ENCODE measurements at places on chromosomes 7 and 10.

GRCh38 chr10:51301644-51302043 lies 227.4 kb downstream of the PRKG1 start:
- DNase-seq = no peak

GRCh38 chr7:150322114-150322832 lies 882 bp upstream of the LRRC61 start:
- no peak for DNase-seq

- no peak for DNase-seq
Observed at GRCh38 chr10:68073631-68074030, 1.5 kb downstream of the HERC4 start.

- DNase-seq = no peak
Observed at GRCh38 chr7:30470771-30471170, 7.8 kb downstream of the NOD1 start.

- no peak for DNase-seq
Observed at GRCh38 chr10:115882021-115882420, 391.0 kb downstream of the GFRA1 start.

DNA sequence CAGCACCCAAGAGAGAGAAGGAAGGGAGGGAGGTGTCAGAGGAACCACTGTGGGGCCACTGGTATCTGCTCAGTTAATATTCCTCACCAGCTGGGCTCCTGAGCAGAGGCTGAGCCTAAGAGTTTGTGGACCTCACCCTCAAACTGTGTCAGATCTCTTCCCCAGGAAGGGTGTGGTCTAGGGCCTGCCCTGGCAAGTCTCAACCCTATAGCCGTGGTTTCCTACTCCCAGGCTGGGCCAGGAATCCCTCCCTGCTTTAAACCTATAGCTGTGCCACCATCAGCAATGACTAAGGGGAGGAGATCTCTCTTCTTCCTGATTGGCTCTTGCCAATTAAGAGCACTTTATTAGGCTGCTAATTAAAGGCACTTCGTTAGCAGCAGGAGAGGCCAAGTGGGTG lies 29.9 kb downstream of the POLL start:
- no peak for DNase-seq

- DNase-seq = no peak
Observed at GRCh38 chr7:104362756-104363155, 34.4 kb downstream of the LHFPL3 start.

DNA sequence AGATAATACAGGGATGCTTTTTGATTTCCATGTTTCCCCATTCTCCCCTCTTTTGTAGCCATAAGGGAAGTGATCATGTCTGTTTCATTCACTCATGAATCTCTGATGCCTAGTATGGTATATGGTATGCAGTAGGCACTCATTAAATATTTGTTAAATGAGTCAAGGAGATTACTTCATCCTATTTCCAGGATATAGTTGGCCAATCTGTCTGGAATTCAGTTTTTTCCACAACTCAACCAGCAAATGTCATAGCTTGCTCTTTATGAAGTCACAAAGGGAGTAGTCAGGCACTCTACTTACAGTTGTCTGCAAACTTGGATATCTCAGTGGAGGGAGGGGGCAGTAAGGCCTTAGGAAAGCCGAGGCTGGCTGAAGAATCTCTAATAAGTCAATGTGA lies 853.6 kb downstream of the LRMDA start:
- no peak for DNase-seq

DNA sequence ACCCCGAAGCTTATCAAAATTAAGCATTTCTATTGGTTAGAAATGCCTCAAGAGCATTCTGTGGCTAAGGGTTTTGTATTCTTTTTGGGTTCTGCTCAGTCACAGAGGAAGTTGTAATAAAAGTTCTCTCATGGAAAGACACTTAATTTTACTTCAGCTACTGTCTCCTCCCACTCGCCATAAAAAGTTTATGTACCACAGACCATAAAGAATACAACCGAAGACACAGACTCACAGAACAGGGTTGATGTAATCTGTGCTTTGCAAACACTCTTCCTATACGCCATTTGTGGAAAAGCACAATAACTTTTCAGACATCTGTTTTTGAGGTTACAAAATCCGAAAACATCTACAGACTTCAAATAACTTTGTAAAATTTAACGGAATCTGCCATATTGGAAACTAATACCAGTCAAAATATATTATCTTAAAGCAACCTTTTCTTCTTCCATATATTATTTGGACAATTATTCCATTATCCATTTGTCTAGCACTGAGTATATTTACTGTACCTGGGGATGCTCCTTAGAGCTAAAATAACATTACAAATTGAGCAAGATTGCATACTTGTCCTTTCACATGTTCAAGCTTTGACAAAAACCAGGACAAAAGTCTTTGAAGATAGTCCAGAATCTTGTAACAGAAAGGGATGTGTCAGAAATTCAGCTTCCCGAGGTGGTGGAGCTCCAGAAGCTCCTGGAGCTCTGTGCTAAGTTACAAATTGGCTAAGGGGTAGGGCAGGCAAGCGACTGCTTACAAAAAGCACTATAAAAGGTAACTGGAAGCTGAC lies 219.0 kb upstream of the MEOX2 start:
- DNase-seq = no peak

DNA sequence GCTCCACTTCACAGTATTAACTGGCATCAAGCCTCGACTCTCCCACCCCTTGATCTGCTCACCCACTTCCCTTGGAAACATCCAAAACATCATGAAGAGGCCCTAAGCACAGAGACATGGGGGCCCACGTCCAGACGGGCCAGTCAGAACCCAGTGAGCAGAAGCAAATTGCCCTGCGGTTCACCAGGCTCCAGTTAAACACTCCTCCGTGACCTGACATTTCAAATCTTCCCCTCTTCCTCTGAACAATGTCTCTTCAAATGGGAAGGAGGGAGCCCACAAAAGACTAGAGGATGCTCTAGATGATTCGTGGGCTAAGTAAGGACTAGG lies 44.8 kb downstream of the CLEC2L start:
- no peak for DNase-seq

DNA sequence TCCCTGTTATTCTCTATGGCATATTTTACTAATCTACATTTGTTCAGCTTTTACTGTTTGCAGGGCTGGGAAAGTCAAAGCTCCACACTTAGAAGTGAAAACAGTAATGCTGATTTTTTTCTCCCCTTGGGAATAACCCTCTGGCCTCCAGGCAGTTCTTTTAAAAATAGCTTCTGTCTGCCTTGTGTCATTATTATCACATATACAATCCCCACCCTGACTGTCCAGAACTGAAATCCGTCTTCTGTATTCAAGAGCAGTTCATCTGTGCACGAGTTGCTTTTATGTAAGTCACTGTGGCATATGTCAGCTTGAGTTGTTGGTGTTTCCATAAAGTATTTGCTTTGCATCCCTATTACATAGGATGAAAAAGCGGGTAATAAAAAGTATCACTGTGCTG lies 1221.1 kb upstream of the CELF2 start:
- DNase-seq = no peak

- no peak for DNase-seq
Observed at GRCh38 chr7:45027774-45028114, 27.7 kb downstream of the CCM2 start.

DNA sequence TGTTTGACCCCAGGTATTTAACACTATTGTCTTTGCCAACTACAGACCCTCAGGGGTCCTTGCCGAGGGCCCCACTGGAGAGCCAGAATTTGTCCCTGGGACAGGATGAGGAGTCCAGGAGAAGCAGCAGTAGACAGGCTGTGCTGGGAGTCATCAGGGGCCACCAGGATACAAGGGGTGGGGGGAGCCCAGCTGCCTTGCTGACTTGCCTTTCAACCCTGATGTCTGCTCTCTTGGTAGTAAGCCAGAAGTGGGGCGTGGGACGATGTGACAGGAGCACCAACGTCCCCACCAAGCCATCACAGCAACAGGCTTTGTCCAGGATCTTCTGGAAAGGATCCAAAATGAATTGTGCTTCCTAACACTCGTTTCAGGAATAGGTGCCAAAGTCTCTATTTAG lies 62.4 kb upstream of the CDCA7L start:
- DNase-seq = no peak

GRCh38 chr7:157397731-157398691 lies 61.2 kb downstream of the DNAJB6 start:
- no peak for DNase-seq

DNA sequence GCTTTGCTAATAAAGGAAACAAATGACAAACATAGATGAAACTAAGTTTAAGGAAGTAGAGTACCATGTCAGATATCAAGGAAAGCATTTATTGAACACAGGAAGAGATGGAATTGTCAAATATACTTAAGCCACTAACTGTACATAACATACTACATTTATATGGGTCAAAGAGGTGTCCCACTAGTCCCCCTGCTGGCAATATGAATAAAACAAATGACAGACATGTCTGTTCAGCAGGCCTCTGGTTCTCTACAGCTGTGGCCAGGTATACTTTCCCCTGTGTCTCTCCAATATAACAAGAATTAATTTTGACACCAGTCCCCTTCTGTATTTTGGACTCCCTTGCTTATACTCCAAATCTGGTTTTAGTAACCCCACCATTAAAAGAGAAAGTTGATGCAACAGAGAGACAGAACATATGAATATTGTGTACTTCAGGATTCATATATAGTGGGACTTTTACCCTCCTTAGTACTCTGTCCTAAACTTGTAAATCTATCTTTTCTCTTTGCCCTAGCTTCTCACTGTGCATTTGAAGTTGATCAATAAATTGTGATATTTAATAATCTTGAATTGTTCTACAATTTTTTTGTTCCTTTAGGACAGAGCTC lies 42.9 kb downstream of the CD36 start:
- no peak for DNase-seq

GRCh38 chr10:5500162-5500670 lies 846 bp upstream of the CALML5 start:
- no peak for DNase-seq

DNA sequence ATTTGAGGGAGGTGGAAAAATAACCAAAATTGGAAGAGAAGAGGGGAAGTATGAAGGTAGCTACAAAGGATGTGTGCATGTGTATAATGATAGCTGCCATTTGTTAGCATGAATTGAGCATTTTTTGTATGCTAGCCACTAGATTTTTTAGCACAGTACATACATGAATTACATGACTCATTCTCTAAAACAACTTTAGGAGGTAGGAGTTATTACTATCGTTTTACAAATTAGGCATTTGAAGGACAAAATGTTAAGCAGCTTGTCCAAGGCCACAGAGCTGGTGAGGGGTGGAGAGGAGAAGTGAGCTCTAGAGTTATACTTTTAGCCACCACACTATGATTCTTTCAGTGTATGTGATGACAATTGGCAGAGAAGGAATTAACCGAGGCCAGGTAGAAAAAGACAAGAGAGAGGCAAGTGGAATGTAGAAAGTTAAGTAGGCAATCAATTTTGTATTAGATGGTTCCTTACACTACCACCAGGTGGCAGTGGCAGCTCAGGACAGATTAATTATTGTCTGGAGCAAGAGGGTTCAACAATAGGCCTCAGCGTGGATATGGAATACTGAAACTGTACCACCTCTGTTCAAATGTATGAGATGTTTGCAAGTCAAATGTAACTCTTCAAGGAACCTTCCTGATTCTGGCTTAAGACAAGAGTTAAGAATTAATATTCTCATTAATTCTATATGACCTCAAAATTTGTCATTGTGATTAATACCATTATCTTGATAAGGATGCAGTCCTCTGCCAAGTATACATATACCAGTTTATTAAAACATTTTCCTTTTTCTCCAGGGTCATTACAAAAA lies 128.0 kb downstream of the MBL2 start:
- DNase-seq = peak; percentile 0

DNA sequence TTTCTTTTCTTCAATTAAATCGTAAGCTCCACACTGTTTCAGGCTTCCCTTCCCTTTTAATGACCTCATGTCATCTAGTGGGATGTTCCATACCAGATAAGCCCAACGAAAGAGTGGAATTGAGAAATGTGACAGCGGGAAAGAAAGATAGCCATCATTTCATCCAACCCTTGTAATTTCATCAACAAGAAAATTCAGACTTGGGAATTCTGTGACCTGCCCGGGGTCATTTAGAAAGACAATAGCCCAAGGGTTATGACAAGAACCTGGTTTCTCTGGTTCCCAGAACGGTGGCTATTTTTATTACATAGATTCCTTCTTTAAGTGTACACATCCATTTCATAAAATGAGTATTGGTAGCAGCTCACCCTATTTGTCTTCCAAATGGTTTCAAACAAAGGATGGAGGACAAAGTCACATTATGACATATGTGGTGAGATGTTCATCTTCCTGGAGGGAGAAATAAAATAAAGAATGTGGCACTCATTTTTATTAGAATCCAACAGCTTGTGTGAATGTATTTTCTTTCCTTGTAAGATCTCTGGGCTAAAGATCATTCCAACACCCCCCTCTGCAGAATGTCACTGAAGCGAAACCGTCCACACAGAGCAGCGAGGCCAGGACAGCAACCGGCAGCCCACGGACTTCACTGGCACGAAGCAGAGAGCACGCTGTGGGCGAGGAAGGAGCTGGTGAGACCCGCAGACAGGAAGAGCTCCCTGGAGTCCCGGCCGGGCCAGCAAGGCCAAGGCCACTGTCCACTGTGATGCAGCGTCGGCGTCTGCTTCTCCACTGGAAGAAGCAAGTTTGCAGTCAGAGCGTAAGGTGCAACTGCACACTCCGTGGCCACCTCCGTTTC lies 199.9 kb downstream of the KLF6 start:
- DNase-seq = no peak

DNA sequence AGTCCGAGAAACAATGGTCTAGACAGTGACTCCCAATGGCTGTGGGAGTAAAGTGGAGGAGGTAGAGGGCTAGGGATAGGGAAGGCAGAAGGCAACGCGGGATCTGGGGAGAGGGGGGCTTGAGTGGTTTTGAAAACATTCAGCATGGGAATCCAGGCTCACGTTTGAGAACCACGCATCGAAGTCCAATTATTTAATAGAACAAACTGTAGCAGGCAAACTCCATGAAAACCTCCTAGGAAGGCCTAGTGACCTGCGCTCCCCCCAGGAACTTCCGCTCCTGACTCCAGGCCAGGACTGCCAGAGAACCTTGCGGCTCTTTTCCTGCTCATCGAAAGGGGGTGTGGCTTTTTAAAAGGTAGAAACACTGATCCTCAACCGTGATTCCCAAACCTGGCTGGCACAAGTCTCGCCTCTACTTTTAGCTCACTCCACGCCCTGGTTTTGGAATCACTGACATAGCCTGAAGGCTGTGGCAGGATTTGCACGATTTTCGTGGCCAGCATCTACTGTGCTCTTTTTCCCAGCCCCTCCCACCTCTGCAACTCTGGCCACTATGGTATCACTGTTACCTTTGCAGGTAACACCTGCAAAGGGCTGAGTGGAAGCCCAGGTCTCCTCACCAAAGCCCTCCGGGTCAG lies 43.4 kb downstream of the MYOF start:
- no peak for DNase-seq

GRCh38 chr7:124713086-124713485 lies 52.5 kb downstream of the GPR37 start:
- DNase-seq = no peak
